HS-27A (cell line): ENCODE measurements at places on chromosomes 4 and X.
A peak's percentile ranks its signal among the peaks of the same experiment; 100 is the strongest.

GRCh38 chrX:40663880-40664630 lies 16.7 kb upstream of the CXorf38 start:
- no peak for DNase-seq

- no peak for DNase-seq
Observed at GRCh38 chr4:116343809-116344208, 741.6 kb downstream of the TRAM1L1 start.

- no peak for DNase-seq
Observed at GRCh38 chr4:189304167-189304566, 636.5 kb upstream of the FRG1 start.

GRCh38 chr4:36269101-36269500 lies 12.3 kb upstream of the DTHD1 start:
- DNase-seq: no peak

DNA sequence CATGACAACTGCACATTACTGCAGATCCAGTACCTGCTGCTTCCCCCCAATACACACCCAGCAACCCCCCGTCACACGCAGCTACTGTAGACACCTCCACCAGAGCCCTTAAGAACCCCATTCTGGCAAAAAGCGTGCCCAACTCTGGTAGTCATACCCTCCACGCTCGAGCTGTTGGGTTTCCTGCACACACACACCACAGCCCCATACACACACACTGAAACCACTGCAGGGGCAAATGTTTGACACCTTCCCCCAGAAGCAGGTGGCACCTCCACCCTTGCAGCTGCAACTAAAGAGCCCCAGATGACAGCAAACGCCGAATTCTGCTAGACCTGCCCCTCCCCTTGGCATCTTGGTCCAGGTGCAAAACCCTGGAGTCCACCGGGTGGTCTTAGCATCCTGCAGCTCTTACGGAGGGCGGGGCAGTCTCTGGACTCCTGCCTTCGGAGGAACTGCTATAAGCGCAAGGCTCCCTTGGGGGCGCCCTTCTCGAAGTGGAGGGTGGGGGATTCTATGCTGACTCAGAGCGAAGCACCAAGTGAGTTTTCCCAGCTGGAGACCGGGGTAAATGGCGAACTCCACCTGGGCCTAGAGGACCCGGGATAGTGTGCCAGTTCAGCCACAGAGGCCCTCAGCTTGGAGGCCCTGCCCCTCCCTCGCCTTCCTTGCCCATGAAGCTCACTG lies 1.5 kb downstream of the FRMPD3 start:
- DNase-seq: no peak

DNA sequence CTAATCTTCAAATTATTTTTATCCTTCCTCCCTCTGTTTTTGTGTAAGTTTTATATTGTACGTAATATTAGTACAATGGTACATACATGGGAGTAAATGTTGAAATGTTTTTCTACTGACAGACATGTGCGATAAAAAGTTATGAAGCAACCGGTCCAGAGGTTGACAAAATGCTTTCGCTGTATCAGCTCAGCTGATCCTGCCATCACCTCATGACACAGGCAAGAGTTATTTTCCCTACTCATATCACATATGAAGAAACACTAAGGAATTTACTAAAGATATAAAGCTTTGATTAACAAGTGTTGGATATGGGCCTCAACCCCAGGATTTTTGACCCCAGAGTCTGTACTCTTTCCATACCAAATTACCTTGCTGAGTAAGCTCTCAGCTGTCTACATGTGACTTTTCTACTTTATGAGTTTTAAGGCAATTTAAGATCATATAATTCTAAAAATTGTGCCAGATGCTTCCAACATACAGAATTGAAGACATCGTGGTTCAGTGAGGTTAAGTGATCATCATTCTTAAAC lies 50.0 kb downstream of the CLCN5 start:
- DNase-seq: no peak

DNA sequence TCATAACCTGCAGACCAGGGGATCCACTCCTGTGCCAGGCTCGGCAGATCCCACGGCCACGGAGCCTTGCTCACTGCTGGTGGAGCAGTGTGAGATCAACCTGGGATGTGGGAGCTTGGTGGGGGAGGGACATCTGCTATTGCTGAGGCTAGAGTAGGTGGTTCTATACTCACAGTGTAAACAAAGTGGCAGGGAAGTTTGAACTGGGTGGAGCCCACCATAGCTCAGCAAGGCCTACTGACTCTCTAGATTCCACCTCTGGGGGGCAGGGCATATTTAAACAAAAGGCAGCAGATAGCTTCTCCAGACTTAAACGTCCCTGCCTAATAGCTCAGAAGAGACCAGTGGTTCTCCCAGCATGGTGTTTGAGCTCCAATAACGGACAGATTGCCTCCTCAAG lies 54.7 kb upstream of the EPHA5 start:
- DNase-seq: no peak

- DNase-seq: no peak
Observed at GRCh38 chrX:68185161-68185560, 248.1 kb downstream of the OPHN1 start.

- no peak for DNase-seq
Observed at GRCh38 chrX:64850371-64851082, 125.7 kb downstream of the ZC4H2 start.

GRCh38 chr4:97457253-97457652 lies 686.0 kb downstream of the STPG2 start:
- no peak for DNase-seq

DNA sequence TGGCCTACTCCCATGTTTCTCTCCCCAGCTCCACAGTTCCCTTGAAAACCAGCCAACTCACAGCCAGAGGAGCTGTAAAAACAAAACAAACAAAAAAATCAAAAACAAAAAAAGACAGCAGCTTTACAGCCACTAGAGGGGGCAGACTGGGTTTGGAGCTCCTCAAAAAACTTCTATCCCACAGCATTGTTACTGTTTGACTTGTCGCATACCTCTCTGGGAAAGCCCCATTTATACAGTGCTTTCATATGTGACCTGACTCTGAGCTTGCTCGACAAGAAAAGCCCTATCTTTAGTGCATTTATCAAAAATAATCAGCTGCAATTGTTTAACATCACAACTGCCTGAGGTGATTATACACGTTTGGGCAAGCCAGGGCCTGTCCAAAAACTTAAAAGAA lies 21.6 kb downstream of the TSPAN6 start:
- DNase-seq: no peak

GRCh38 chrX:47645530-47645929 lies 4.8 kb downstream of the ELK1 start:
- DNase-seq: no peak

GRCh38 chr4:11341337-11342043 lies 87.2 kb downstream of the HS3ST1 start:
- no peak for DNase-seq

DNA sequence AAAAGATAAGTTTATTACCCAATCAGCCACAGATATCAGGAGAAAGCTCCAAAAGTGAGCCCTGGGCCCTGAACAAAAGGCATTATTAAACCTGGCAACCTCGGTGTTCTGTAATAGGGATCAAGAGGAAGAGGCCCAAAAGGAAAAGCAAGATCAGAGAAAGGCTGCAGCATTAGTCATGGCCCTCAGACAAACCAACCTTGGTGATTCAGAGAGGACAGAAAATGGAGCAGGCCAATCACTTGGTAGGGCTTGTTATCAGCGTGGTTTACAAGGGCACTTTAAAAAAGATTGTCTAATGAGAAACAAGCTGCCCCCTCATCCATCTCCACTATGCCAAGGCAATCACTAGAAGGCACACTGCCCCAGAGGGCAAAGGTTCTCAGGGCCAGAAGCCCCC lies 75.7 kb downstream of the AGTR2 start:
- DNase-seq: no peak

GRCh38 chrX:79645749-79646148 lies 278.6 kb upstream of the ITM2A start:
- no peak for DNase-seq

DNA sequence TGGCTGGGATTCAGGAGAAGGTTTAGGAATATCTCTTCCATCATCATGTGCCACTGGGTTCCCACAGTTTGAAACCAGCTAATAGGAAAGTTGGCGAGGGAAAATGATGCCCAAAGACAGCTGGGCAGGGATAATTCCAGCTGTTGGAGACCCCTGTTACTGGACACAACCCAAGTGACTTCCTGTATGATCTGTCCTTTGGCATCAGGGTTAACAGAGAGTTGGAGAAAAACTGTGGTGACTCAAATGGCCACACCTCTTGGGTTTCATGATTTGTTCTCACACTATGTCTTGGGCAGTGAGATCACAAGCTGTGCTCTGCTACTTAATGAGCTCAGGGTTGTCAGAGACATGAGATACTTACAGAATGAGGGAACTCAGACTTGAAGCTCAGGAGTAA lies 3.8 kb downstream of the FGF16 start:
- no peak for DNase-seq

- no peak for DNase-seq
Observed at GRCh38 chrX:155056471-155056870, 14.5 kb downstream of the CMC4 start.

- DNase-seq: no peak
Observed at GRCh38 chr4:120829113-120829831, 93.3 kb downstream of the PRDM5 start.

GRCh38 chr4:55255179-55255578 lies 90.9 kb upstream of the SRD5A3 start:
- DNase-seq: peak; percentile 70

GRCh38 chr4:15931451-15932210 lies 6.9 kb downstream of the FGFBP1 start:
- DNase-seq: no peak

GRCh38 chrX:73728602-73729001 lies 165.6 kb downstream of the CHIC1 start:
- no peak for DNase-seq

- DNase-seq: no peak
Observed at GRCh38 chrX:111182997-111183396, 87.0 kb downstream of the PAK3 start.

- DNase-seq: no peak
Observed at GRCh38 chrX:96576368-96576767, 108.3 kb upstream of the DIAPH2 start.

- peak; percentile 59 for DNase-seq
Observed at GRCh38 chr4:43456383-43456782, 563.9 kb downstream of the GRXCR1 start.

- no peak for DNase-seq
Observed at GRCh38 chr4:40713798-40714197, 36.0 kb upstream of the NSUN7 start.

- DNase-seq: no peak
Observed at GRCh38 chrX:150643271-150643670, 49.9 kb upstream of the MTMR1 start.

DNA sequence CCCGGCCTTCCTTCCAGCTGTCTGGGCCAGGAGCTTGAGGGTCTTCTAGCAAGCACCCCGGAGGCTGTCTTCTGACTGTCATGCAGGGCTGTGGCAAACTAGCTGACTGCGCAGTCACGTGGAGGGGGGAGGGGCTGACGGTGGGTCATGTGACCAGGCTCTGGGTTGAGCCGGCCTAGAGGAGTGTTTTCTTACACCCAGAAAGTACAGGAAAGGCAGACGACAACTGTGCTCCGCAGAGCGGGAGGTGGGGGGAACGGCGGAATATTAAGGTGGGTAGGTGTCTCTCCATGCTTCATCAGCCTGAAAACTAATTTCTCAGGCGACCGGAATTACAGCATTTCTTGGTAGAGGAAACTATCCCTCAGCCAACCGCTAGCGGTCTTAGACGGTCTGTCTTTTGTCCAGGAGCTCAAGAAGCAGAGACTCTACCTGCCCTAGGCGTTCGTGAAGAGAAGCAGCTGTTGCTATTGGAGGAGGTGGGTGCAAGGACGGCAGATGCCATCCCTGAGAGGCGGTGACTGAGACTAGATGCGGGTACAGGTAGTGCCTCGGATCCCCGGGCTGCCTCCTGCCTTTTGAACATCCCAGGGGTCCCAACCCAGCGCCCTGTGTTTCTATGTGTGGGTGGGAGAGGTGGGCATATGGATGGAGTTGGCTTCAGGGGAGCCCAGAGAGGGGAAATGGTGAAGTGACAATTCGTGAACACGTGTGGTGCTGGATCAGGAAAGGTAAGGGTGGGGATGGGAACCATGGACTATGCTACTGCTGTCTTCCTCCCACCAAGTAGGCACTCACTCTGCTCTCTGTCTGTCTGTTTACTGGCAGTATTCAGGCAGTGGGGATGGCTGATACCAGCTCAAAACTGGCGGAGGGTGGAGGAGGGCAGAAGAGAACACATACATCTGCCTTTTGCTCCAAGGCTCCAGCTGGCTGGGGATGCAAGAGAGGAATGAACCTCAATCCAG lies 8.8 kb downstream of the GPRASP1 start:
- no peak for DNase-seq

DNA sequence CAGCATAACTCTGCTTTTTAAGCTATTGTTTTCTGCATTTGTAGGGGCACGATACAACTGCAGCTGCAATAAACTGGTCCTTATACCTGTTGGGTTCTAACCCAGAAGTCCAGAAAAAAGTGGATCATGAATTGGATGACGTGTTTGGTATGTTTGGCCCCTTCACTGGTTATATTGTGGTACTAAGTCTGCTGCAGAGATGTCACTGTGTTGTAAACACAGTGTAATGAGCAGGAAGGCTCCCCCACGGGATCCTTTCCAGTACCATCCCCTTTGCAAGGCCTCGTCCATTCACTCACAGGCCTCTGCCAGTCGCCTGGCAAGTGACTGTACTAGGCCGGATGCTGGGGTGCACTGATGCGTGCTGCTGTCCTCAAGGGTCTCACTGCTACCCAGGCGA lies 13.8 kb downstream of the CYP4V2 start:
- DNase-seq: no peak

- DNase-seq: no peak
Observed at GRCh38 chrX:116694046-116694445, 231.3 kb upstream of the CT83 start.
